ENCODE measurements at places on chromosomes 2 and 18. TPM values are rescaled to one million over a fixed set of nuclear protein-coding genes. Genes with fewer than 3 reads are reported as not detected.

Gene TMSB10
- total RNA-seq: 3,633 TPM

Gene IL1RL2
- 1.2 TPM for total RNA-seq

Gene CCDC85A
- total RNA-seq: 0.29 TPM

Gene MTCL1
- total RNA-seq: 44.5 TPM

Gene CD8B
- not detected for total RNA-seq

Gene CCDC141
- total RNA-seq: not detected

Gene ST6GAL2
- 0.36 TPM for total RNA-seq

Gene IL1R2
- total RNA-seq: 0.88 TPM

- no peak overlapping the region for H3K27ac ChIP-seq
- no peak overlapping the region for H3K4me3 ChIP-seq
- no peaks in the 10 kb centered on the region for H3K27me3 ChIP-seq
- DNase-seq: no peak
- H3K36me3 ChIP-seq: no peaks in the 10 kb centered on the region
- no peaks in the 10 kb centered on the region for H3K4me1 ChIP-seq
Observed at GRCh38 chr2:229650901-229651300, 63.5 kb downstream of the DNER start.

- H3K27me3 ChIP-seq: no peaks in the 10 kb centered on the region
- DNase-seq: no peak
- H3K4me3 ChIP-seq: no peak overlapping the region
Observed at GRCh38 chr2:309148-309953, 21.5 kb upstream of the ALKAL2 start.

GRCh38 chr2:181984814-181985631 lies 630 bp upstream of the PPP1R1C start:
- no peaks in the 10 kb centered on the region for H3K27me3 ChIP-seq
- H3K36me3 ChIP-seq: no peaks in the 10 kb centered on the region

GRCh38 chr2:222878877-222879603 lies 18.2 kb downstream of the ACSL3 start:
- peak; percentile 46 for DNase-seq
- peak overlapping the region; percentile 11 for H3K27ac ChIP-seq
- peaks cover 29% of the 10 kb centered on the region for H3K4me1 ChIP-seq
- H3K4me3 ChIP-seq: no peak overlapping the region
- no peaks in the 10 kb centered on the region for H3K36me3 ChIP-seq
- no peaks in the 10 kb centered on the region for H3K27me3 ChIP-seq

DNA sequence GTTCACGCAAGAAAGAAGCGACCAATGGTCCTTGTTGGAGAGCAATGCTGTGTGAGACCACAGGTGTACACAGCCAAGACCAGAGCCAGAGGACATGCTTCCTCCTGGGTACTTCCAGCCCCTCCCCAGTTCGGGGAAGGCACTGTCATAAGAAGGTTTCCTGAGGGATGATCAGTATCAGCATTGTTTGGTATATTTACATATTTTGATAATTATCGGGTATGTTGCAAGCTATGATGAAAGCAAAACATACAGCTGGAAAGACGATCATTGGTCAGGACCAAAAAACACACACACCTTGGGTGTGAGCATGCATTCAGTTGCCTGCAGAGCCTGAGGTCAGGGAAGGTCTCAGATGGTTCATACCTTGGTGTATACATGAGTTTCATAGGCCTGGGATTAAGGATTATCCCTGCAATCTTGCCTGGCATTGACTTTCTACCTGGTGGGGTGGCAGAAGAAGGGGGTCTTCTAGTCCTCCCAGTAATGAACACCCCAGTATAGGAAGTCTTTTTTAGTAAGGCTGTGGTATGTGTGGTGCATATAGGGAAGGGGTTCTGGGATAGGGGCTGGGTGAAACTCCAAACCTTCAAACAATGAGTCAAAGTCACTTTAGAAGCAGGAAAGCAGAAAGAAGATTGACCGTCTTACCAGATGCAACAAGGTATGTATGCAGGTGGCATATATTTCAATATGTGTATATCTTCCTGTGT lies 2.9 kb downstream of the SERPINB2 start:
- no peak overlapping the region for H3K4me3 ChIP-seq

- no peak overlapping the region for H3K27ac ChIP-seq
- no peak for DNase-seq
- H3K4me3 ChIP-seq: no peak overlapping the region
- peaks cover 59% of the 10 kb centered on the region for H3K36me3 ChIP-seq
- no peaks in the 10 kb centered on the region for H3K27me3 ChIP-seq
- H3K4me1 ChIP-seq: peaks cover 16% of the 10 kb centered on the region
Observed at GRCh38 chr2:216428618-216429350, 16.5 kb downstream of the SMARCAL1 start.

DNA sequence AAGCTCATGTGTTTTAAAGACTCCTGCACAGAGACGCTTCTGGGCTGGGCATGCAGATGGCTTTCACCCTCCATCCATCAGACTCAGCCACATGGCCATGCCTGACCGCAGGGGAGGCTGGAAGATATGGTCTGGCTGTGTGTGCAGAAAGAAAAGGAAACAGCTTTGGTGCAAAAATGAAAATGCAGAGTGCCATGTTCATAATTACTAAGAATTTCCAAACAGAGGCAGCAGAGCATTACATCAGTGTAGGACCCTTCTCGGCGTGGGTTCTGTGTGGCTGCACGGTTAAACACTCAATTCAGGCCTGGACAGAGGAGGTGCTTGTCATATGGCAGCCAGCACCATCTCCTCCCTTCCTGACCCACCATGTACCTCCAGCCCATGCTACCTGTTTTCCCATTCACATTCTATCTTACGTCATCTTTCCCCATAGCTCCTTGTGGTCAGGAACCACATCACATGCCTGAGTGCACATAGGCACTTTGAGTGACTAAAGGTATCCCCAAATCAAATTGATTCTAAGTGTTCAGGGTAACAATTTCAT lies 200.3 kb upstream of the ID2 start:
- DNase-seq: no peak
- H3K27ac ChIP-seq: no peak overlapping the region
- no peak overlapping the region for H3K4me3 ChIP-seq
- H3K4me1 ChIP-seq: peaks cover 10% of the 10 kb centered on the region
- H3K27me3 ChIP-seq: peaks cover 5% of the 10 kb centered on the region
- no peaks in the 10 kb centered on the region for H3K36me3 ChIP-seq

DNA sequence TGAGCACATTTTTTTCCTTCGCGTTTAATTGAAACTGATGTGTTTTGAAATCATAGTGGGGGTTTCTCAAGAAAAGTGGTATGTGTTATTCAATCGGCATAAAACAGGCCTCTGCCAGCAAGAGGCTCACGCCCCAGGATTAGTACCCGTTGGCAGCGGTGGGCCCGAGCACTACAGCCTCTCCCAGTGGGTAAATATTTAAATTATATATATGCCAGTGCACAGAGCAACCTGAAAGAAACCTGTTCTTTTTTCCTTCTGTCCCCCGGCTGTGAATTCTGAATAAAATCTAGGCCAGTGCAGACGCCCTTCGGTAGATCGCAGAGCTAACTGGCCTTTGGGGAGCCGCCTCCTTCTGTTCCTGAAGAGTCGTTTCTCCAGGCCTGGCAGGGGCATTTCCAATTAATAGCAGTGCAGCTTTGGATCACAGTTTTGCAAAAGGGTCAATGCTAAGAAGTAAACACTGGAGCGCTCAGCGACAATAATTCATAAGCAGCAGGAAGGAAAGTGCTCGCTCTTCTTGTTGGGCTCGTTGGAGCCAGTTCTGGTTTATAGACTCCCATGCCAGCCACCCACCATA lies 202.8 kb upstream of the SALL3 start:
- no peaks in the 10 kb centered on the region for H3K27me3 ChIP-seq
- no peaks in the 10 kb centered on the region for H3K4me1 ChIP-seq
- no peaks in the 10 kb centered on the region for H3K36me3 ChIP-seq
- peak; percentile 56 for DNase-seq
- H3K27ac ChIP-seq: no peak overlapping the region

- no peak for DNase-seq
- H3K27ac ChIP-seq: no peak overlapping the region
- no peak overlapping the region for H3K4me3 ChIP-seq
- no peaks in the 10 kb centered on the region for H3K27me3 ChIP-seq
Observed at GRCh38 chr2:159585622-159586021, 30.7 kb downstream of the BAZ2B start.

DNA sequence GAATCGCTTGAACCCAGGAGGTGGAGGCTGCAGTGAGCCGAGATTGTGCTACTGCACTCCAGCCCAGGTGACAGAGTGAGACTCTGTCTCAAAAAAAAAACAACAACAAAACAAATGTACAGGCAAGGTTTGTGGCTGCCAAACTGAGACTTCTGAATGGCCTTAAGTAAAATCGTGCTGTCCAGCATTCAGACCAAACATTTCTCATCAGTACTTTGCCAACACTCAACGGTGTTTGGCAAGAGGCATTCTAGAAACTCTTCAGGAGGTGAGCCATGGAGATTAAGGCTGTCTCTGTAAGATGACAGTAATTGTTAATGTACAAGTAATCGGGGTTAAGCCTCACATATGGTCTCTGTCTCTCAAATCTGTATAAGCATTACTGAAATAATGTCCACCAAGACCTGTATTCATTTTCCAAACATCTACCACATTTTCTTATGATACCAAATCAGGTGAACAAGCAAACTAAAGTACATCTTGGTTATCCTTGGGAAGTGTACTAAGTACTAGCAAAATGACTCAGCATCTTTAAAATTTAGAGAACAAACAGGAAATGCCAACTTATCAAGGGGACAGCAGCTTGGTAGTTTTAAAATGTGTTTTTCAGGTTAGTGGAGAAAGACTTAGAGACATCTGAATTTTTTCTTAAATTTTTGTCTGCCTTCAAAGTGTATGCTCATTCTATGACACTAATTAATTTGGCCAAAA lies 29.3 kb downstream of the SERPINE2 start:
- H3K4me3 ChIP-seq: no peak overlapping the region
- no peaks in the 10 kb centered on the region for H3K27me3 ChIP-seq
- DNase-seq: no peak
- H3K36me3 ChIP-seq: no peaks in the 10 kb centered on the region

DNA sequence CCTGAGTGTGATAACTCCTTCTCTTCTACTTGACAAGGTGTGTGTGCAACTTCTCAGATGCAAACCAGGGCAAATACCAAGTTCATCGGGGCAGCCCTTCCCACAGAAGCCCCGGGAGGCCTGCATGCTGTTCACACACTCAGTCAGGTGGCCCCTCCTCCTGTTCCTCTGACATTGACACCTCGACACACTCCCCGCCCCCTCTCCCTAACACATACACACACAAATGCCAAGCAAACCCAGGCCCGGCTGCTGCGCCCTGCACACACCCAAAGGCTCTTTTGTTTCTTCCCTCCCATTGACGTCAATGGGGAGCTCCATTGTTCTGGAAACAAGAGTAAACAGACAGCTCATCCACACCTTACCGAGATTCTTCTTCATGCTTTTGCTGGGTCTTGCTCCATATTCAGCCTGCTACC lies 1.7 kb upstream of the PER2 start:
- peaks cover 38% of the 10 kb centered on the region for H3K4me1 ChIP-seq
- DNase-seq: no peak
- H3K36me3 ChIP-seq: no peaks in the 10 kb centered on the region
- H3K27ac ChIP-seq: no peak overlapping the region

GRCh38 chr2:11505652-11506610 lies 27.9 kb upstream of the GREB1 start:
- H3K27me3 ChIP-seq: peaks cover 10% of the 10 kb centered on the region
- no peak overlapping the region for H3K27ac ChIP-seq
- no peaks in the 10 kb centered on the region for H3K4me1 ChIP-seq

GRCh38 chr2:96408616-96409015 lies 73.0 kb downstream of the NCAPH start:
- no peak overlapping the region for H3K4me3 ChIP-seq
- H3K27me3 ChIP-seq: peaks cover 10% of the 10 kb centered on the region
- no peaks in the 10 kb centered on the region for H3K36me3 ChIP-seq
- no peak for DNase-seq
- H3K4me1 ChIP-seq: peaks cover 3% of the 10 kb centered on the region

- no peak overlapping the region for H3K4me3 ChIP-seq
- no peaks in the 10 kb centered on the region for H3K4me1 ChIP-seq
- peak; percentile 95 for DNase-seq
- no peaks in the 10 kb centered on the region for H3K36me3 ChIP-seq
Observed at GRCh38 chr2:29238497-29238896, 123.3 kb downstream of the CLIP4 start.

DNA sequence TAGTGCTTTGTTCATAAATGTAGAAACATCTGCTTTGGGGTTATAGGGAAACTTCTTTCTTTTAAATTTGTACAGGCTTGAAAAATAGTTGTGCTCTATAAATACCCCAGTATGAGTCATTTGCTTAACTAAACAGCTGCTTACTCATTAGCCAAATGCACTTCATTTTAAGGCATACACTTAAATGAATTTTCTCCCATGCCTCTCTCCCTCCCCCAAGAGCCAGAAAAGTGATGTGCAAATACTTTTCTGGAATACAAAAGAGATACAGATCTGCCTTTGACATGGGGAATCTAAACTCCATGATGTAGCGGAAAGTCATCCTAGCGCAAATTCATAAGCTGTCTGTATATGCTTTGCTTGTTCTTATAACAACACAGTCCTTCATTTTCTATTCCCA lies 469.4 kb downstream of the DLGAP1 start:
- H3K4me3 ChIP-seq: no peak overlapping the region
- no peak for DNase-seq
- peaks cover 9% of the 10 kb centered on the region for H3K4me1 ChIP-seq
- H3K36me3 ChIP-seq: no peaks in the 10 kb centered on the region
- no peak overlapping the region for H3K27ac ChIP-seq

DNA sequence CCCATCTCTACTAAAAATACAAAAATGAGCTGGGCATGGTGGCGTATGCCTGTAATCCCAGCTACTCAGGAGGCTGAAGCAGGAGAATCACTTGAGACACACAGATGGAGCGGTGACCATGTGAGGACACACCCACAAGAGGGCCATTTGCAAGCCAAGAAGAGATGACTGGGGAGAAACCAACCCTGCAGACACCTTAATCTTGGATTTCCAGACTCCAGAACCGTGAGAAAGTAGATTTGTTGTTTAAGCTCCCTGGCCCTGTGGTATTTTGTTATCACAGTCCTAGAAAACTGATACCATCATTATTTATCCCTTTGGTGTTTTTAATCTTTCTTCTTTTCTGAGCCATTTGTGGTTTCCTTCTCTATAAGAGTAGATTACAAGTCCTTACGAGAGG lies 88.6 kb upstream of the ID2 start:
- H3K27me3 ChIP-seq: peaks cover 6% of the 10 kb centered on the region
- H3K27ac ChIP-seq: no peak overlapping the region
- H3K4me1 ChIP-seq: peaks cover 13% of the 10 kb centered on the region
- DNase-seq: no peak
- H3K4me3 ChIP-seq: no peak overlapping the region
- H3K36me3 ChIP-seq: no peaks in the 10 kb centered on the region

- peaks cover 52% of the 10 kb centered on the region for H3K27me3 ChIP-seq
- H3K27ac ChIP-seq: no peak overlapping the region
- no peaks in the 10 kb centered on the region for H3K36me3 ChIP-seq
- peak overlapping the region; percentile 72 for H3K4me3 ChIP-seq
- peak; percentile 95 for DNase-seq
- peaks cover 8% of the 10 kb centered on the region for H3K4me1 ChIP-seq
Observed at GRCh38 chr2:222318026-222318711, 19.4 kb upstream of the PAX3 start.

- peak; percentile 93 for DNase-seq
- H3K36me3 ChIP-seq: no peaks in the 10 kb centered on the region
Observed at GRCh38 chr2:127153691-127154158, 46.8 kb upstream of the BIN1 start.

- no peaks in the 10 kb centered on the region for H3K36me3 ChIP-seq
- peaks cover 60% of the 10 kb centered on the region for H3K27me3 ChIP-seq
- DNase-seq: no peak
- no peak overlapping the region for H3K27ac ChIP-seq
- peaks cover 4% of the 10 kb centered on the region for H3K4me1 ChIP-seq
Observed at GRCh38 chr2:112962308-112963175, 15.3 kb upstream of the IL36G start.

All from osteoblast (primary cell).